ENCODE measurements at places on chromosomes 2 and 18.

DNA sequence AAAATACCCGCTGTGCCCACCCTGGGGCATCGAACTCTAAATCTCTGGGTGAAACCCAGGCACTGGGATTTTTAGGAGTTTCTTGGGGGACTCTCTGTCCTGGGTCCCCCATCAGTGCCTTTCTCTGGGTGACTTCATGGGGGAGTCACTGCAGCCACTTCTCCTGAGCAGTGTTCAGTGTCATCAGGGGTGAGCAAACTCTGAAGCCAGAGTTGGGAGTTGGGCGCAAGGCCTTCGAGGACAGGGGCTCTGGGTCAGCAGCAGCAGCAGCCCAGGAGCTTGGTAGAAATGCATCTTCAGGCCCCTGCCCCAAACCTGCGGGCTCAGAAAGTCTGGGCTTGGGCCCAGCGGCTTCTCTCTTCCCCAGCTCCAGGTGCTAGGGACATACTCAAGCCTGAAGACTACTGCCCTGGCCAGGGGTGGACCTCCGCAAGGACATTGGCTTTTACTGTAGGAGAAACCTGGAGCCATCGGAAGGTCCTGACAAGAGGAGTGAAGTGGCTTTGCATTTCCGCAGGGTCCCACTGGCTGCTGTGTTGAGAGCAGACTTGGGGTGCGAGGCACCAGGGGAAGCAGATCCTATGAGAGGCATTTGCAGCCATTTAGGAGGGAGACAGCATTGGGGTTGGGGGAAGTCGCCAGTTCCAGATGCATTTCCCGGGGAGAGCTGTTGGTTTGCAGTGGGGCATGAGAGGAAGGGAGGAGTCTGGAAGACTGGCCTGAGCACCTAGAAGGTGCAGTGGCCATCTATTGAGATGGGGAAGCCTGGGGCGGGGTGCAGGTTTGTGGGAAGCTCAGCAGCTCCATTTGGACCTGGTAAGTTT is 51.5 kb upstream of the FAHD2A start:
- DNase-seq, result no peak

DNA sequence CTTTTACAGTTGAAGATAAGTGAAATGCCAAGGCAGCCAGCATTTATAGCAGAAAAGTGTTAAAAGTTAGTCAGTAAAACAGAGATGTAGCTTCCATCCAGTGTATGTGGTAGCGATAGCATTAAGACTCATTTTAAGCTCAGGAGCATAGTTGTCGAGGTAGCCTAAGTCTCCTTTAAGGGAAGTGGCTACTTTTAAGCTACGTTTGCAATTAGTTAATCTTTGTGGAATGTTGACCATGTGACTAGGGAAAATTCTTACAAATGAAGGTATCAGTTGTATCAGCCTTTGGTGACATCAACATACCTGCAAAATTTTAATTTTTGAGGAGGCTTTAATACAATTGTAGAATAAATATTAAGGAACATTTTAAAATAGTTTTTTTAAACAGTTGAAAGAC is 61.9 kb downstream of the LHCGR start:
- no peak for DNase-seq

DNA sequence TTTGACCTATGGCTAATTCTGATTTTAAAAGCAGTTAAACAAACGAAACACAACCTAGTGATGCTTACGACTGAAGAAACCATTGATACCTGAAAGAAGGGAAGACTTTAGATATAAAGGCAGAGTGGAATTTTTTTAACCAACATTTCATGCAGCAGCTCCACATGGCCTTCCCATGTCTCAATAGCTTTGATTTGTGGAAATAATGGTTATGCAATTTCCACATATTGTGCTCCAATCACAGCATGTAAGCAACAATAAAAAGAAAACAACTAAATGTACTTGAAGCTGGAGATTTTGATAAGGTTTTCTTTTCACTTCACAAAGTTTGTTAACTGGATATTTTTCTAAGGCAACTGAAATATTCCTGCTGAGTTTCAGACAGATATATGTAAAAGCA is 82.0 kb upstream of the SLC39A10 start:
- no peak for DNase-seq

GRCh38 chr2:128095201-128095600 is 4.2 kb downstream of the UGGT1 start:
- no peak for DNase-seq

DNA sequence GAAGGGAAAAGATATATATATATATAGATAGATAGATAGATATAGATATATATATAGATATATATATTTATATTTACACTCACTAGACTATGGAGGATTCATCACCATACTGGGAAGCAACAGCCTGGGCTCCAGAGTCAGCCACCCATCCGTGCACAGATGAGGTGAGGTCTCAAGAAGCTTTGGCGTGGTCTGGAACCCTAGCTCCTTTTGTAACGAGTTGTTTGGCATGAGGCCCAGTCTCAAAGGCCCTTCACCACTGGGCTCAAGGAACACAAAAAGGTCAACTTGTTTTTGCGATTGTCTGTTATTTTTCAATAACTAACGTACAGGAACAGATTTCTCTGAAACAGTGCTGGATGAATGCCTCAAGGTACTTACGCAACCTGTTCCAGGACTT is 448.7 kb downstream of the CMPK2 start:
- no peak for DNase-seq

- no peak for DNase-seq
Measured at GRCh38 chr2:130846686-130847375, 10.1 kb downstream of the ARHGEF4 start.

GRCh38 chr2:61454383-61454782 is 16.5 kb downstream of the USP34 start:
- DNase-seq, result no peak

GRCh38 chr18:9993521-9994025 is 79.8 kb downstream of the VAPA start:
- no peak for DNase-seq

GRCh38 chr2:55017428-55017827 is 32.8 kb downstream of the RTN4 start:
- no peak for DNase-seq

DNA sequence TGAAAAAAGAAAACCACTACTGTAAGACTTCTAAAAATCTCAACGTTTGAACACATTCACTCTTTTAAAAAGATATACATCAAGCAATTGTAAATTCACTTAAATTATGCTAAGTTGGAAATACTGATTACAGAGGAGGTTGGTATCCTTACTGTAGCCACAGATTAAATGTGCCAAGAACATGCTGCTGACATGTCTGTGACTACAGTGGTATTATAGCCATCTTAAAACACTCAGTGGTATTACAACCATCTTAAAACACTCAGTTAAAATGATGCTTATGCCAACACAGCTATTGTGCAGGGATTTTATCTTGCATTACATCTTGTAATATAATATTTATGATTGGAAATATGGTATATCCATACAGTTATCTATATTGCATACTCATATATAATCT is 50.0 kb downstream of the TMEM131 start:
- DNase-seq, result no peak

All from umbilical cord (tissue), 2 donors.